NCI-H2107 (cell line): ENCODE measurements at places on chromosomes 1 and 21.

GRCh38 chr1:152622803-152623202 is at the start of gene LCE3A:
LCE3A (minus strand) TSS chr1:152623103; CDS start chr1:152623103, 0 bp downstream.
- DNase-seq: no peak

DNA sequence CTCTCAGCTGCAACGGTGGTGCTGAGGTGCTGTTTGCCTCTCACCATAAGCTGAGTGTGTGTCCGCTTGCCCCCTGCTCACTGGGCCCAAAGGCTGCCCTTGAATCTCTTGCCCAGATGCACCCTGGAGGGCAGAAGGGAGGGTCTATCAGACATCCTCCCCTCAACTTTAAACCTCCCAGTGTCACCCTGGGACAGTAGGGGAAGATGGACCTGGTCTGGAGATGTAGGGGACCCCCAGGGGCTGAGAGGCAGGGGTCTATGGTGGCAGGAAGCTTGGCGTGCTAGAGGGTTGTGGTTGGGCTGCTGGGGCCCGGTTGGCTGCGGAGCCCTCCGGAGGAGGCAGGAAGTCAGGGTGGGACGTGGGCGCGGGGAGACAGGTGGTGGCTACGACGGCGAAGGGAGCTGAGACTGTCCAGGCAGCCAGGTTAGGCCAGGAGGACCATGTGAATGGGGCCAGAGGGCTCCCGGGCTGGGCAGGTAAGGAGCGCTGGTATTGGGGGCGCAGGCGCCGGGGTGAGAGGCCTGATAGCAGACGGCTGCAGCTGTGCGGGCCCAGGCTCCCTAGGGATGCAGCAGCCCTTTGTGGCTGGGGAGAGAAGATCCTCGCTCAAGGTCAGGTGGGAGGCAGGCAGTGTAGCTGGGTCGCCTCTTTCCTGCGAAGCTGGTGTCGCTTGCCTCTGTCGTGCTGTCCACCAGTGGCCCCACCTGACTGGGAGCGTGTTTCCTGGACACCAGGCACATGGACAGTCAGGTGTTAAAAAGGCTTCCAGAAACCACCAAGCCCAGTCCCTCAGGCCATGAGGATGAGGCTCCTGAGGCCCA is at the start of gene LCK:
TSS of gene LCK (plus strand) at position 373 of the 824 bp plus-strand sequence. CDS start 23,065 bp downstream, outside the sequence.
- no peak for DNase-seq

GRCh38 chr1:159214149-159214760 is 9.6 kb downstream of the ACKR1 start:
- no peak for DNase-seq

GRCh38 chr1:172408958-172409357 is 11.5 kb upstream of the C1orf105 start:
- DNase-seq: no peak

DNA sequence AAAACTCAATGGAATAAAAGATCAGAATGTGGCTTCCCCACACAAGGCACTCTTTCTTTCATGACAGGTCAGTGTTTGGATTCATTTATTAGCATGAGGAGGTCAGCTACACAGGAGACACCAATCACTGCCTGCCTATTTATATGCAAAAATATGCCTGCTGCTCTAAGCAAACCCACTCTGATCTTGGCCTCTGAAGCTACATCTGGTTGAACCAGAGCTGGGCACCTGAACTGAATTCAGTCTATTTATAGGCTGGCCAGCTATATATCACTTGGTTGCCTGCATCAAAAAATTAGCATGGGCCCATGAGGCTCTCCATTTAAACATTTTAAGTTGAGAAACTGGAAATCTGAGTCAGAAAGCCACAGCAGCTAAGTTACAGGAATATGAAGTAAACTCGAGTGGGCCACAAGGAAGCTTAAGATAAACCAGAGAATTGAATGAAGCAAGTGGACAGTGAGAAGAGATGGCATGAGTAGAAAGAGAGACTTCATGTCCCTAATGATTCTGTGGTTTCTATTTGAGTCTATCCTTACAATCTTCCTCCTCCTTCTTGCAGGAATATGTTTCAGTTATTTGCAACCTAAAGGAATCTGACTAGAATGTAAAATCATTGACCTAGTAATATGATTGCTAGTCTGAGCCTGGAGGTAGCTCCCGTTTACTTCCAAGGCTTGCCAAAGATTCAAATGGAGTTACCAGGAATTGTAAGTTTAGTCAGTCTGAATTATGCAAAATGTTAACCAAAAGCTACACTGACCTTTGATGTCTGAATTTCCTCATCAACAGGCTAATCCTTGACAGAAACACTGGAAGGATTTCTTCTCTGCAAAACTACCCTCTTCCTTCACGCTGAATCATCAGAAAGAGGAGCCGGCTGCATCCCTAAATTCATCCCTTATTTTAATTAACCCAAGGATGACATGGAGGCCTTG is 17.7 kb downstream of the DDAH1 start:
- DNase-seq: no peak
